ENCODE measurements at places on chromosomes 7 and 10.

- DNase-seq = no peak
Observed at GRCh38 chr7:28017372-28017771, 163.2 kb downstream of the JAZF1 start.

DNA sequence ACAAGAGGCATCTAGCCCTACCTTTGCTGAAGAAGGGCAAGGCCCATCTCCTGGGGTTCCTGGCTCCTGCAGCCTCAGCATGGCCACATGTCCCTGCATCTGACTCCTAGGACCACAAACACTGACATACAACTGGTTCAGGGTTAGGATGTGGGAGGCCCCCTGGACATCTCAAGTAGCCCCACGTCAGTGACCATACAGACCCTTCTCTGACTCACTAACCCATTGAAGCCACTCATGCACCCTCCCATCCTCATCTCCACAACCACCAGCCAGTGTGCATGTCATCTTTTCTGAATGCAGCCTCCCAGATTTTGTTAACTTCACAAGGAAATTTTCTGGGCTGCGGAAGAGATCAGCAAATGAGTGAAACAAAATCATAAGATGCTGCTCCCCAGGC lies 18.2 kb downstream of the TMEM176B start:
- no peak for DNase-seq

- DNase-seq = no peak
Observed at GRCh38 chr7:149866779-149867447, 6.9 kb upstream of the ATP6V0E2 start.

DNA sequence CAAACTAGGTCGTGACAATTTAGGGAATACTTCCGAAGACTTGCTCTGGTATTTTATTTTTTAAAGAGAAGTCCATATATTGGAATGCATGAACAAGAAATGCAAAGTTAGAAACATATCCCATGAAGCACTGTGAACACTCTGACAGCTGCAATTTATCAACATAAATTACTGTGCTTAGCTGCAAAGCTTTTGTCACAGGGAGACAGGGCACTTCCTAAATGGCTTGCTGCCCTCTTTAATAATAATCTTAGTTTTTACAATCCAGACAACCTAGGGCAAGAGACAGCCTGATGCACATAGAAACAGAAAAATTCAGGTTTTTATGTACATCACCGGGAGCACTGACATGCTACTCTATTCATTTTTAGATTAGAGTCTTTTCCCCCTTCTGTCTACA lies 78.3 kb upstream of the NOBOX start:
- no peak for DNase-seq

GRCh38 chr10:73887294-73888039 lies 13.1 kb upstream of the CAMK2G start:
- DNase-seq = no peak

- DNase-seq = no peak
Observed at GRCh38 chr7:116348346-116348745, 138.0 kb downstream of the TES start.

- no peak for DNase-seq
Observed at GRCh38 chr7:32532716-32533115, 37.4 kb downstream of the AVL9 start.

DNA sequence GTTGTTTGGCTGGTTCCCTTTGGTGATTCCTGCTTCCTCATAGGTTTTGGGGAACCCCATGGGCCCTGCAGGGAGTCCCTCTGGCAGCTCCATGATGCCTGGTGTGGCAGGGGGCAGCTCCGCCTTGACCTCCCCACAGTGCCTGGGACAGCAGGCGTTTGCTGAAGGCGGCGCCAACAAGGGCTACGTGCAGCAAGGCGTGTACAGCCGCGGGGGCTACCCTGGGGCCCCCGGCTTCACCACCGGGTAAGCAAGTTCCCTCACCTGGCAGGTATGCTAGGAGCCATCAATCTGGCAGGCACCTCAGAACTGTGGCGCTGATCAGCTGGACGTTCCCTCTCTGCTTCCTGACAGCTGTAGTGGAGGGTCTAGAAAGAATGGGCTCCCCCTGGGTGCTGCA lies 8.3 kb downstream of the ZMIZ2 start:
- DNase-seq = no peak

GRCh38 chr10:10551596-10552301 lies 465.9 kb upstream of the CELF2 start:
- no peak for DNase-seq

- DNase-seq = no peak
Observed at GRCh38 chr10:74056050-74056818, 58.3 kb downstream of the VCL start.

DNA sequence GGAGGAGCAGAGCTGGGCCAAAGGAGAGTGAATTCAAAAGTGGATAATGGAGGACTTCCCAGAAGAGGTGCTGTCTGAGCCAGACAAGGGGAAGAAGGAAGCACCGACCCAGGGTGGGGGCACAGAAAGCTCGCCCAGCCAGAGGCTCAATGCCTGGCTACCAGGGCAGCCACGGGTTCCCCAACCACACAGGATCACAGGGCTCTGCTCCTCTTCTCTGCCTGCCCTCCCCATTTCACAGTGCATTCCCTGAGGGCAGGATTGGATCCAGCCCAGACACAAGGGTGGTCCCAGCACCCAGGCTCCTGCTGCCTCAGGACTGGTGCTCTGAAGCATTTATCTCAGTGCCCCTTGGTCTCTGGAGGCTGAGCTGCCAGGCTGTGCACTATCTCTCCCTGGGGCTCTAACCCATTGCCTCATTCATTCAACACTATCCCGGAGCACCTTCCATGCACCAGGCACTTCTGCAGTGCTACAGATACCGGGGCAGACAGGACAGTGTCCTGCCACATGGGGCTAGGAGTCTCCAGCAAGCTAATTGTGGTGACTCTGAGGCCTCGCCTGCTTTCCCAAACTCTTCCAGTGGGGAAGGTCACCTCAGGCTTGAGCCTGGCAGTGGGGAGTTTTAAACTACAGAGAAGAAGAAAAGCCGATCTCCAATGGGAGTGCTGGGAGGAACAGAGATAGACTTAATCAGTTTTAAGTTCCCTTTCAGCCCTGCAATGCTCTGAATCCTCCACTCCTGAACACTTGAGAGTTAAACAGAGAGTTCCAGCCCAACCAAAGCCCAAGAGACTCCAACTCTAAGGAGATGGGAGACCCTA lies 201.8 kb upstream of the ZMIZ1 start:
- no peak for DNase-seq

DNA sequence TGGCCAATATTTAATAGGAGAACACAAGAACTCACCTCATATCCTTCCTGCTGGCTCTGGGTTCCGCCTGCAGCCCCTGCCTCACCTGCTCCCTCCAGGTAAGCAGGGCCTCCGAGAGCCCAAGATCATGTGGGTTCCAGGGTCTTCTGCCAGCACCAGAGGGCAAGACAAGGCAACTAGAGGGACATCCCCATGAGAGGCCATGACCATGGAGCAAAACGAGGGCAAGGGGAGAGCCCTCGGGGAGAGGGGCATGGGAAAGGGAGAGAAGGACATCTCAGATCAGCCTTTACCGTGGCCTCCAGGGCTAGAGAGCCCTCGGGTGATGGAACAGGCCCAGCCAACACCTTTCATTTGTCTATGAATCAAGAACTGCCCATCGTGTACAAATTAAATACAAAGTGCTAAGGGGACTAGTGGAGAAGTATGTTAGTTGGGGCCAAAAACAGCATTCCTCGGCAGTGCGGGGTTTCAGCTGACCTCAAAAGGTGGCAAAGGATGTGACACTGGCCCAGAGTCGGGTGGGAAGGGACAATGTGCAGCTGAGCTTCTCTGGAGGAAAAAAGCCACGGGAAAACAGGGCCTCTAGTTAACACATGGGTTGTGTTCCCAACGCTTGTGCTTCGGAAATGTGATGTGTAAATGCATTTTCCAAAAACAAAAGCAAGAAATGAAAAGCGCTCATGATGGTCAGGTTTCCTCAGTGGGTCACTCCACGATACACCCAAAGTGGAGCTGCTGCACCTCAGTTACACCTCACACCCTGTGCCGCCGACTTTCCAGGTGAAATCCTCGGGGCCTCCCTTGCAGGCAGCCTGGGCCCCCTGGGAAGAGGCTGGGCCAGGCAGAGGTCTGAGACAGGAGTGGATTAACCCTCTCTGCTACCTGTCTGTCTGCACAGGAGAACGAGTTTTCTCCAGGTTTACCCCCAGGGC lies 2.0 kb downstream of the AOC1 start:
- no peak for DNase-seq

- no peak for DNase-seq
Observed at GRCh38 chr7:26930845-26931244, 66.5 kb upstream of the SKAP2 start.

- DNase-seq = peak; percentile 24
Observed at GRCh38 chr7:15326044-15326644, 235.7 kb downstream of the AGMO start.

- peak; percentile 32 for DNase-seq
Observed at GRCh38 chr7:104980841-104981671, 32.9 kb upstream of the KMT2E start.

GRCh38 chr10:52785418-52785817 lies 12.8 kb upstream of the MBL2 start:
- no peak for DNase-seq

DNA sequence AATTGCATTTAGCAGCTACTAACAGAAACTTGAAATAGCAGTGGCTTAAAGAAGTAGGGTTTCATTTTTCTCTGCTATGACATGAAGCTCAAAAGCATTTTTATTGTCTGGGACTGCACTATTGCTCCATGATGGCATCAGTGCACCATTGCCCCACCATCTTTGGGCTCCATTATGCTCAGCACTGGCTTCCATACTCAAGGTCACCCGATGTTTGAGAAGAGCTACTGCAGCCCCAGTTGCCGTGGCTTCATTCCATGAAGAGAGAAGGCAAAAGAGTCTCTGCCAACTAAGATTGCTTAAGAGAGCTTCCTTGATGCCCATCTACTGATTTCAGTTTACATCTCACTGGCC lies 192.2 kb upstream of the LRGUK start:
- DNase-seq = no peak

GRCh38 chr7:8714791-8715190 lies 281.4 kb downstream of the NXPH1 start:
- DNase-seq = no peak

- DNase-seq = no peak
Observed at GRCh38 chr7:101870361-101871062, 53.1 kb downstream of the CUX1 start.

- DNase-seq = no peak
Observed at GRCh38 chr10:116722736-116723427, 19.5 kb downstream of the HSPA12A start.

DNA sequence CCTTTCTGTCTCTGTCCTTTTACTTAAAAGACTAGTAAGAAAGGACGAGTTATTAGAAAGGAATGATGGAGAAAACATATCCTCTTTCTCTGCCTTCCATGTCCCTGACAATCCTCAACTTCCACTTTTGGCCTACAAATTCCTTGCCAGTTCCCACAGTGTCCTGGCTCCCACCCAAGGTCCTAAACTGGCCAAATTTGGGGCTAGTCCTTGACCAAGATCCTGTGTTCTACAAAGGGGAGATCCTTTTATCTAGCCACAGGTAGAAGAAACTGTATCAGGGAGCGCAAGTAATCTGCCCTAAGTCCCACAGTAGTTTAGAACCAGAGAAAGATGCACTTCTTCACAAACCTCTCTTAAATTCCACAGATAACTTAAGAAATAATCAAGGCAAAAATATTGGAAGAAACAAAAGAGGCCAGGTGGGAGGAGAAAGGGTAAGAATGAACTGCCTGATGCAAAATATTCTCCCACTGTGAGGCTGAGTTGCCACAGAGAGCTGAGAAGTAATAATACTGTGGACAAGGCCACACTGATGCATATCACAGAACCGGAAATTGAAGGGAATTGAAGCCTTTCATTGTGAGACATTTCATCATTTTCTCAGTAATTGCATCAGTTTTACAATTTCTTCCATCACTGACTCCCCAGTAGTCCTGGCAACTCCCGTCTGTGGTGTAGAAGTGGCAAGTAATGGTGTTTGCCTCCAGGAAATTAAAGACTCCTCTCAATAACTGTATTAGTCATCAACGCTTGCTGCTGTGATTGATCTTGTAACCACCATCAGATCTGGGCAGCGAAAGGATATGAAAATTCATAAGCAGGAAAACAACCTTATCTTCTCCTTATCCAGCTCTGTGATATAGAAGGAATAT lies 47.2 kb downstream of the DNAJC12 start:
- DNase-seq = no peak

GRCh38 chr10:112799726-112800510 lies 150.1 kb upstream of the TCF7L2 start:
- DNase-seq = no peak

GRCh38 chr7:132614428-132615318 lies 38.4 kb upstream of the PLXNA4 start:
- peak; percentile 0 for DNase-seq

GRCh38 chr10:36676756-36677430 lies 448.5 kb upstream of the ANKRD30A start:
- no peak for DNase-seq

DNA sequence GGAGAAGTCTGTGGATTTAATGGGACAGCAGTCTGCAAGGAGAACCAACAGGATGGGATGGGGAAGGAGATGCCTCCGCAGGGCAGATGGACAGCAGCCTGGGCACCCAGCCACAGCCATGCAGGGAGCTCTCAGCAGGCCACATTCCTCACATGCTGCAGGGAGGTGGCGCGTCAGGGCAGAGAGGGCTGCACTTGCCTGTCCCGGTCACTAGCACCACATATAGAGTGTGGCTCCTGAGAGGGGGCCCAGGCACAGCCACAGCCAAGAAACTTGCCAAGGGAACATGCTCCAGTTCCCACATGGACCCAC lies 86.8 kb upstream of the ZMIZ1 start:
- no peak for DNase-seq

DNA sequence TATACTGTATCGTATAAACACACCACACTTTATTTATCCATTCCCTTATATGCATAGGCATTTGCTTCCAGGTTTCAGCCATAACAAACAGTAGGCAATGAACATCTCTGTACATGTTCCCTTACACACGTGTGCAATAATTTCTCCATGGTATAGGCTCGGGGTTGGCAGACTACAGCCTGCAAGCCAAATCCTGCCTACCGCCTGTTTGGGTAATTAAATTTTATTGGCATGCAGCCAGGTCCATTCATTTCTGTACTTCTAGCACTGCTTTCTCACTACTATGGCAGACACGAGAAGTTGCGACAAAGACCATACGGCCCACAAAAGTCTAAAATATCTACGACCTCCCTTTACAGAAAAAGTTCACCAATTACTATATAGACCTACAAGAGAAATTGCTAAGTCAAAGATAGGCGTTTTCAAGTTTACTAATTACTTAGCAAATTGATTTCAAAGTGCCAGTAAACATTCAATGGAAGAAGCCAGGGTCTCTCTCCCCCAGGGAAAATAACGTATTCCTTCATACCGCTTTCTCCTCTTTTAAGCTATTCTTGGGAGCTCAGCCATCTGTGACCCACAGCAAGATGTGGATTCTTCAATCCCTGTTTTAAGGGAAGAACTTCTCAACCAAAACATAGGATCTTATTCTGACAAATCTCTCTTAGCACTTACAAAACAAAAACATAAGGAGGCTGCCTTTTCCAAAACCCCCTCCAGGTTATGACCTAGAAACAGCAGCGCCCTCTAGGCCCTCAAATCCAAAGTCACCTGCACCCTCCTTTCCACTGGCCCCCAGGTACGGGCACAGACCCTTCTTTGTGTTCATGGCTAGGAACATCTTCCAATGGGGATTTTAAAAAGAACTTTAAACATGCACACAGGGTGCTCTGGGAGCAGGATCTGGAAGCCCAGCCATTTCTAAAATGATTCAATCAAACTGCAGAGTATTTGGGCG lies 100.5 kb downstream of the FGFR2 start:
- no peak for DNase-seq

GRCh38 chr7:134612197-134612596 lies 34.5 kb upstream of the BPGM start:
- no peak for DNase-seq

Data from NCI-H1417 treated with DMSO at 0.1 percent for 48 hours (cell line).